ENCODE measurements at places on chromosomes 12 and 14. TPM values are rescaled to one million over a fixed set of nuclear protein-coding genes. Genes with fewer than 3 reads are reported as not detected.

OR4K14 gene
- total RNA-seq, result not detected

ENTPD5 gene
- 17.1 TPM for total RNA-seq

OLR1 gene
- 6.2 TPM for total RNA-seq

CLEC9A gene
- not detected for total RNA-seq

DPPA3 gene
- total RNA-seq, result not detected

SCFD1 gene
- total RNA-seq, result 84.7 TPM

ARHGDIB gene
- 136 TPM for total RNA-seq

MSI1 gene
- 0.58 TPM for total RNA-seq

SLC38A2 gene
- 248 TPM for total RNA-seq

KCNC2 gene
- not detected for total RNA-seq

IL31 gene
- total RNA-seq, result not detected

PNMA1 gene
- 49.3 TPM for total RNA-seq

DPF3 gene
- total RNA-seq, result 0.64 TPM

IKZF4 gene
- total RNA-seq, result 25.8 TPM

RPL10L gene
- total RNA-seq, result not detected

WNT1 gene
- not detected for total RNA-seq

TMPRSS12 gene
- not detected for total RNA-seq

PIP4P1 gene
- total RNA-seq, result 28.0 TPM

SPTB gene
- total RNA-seq, result 0.67 TPM

EFS gene
- 15.5 TPM for total RNA-seq

RNASE9 gene
- not detected for total RNA-seq

TMEM63C gene
- 0.51 TPM for total RNA-seq

EMP1 gene
- 1,519 TPM for total RNA-seq

KRT2 gene
- not detected for total RNA-seq

KLRG1 gene
- total RNA-seq, result 7.7 TPM

PMCH gene
- total RNA-seq, result not detected

KRT78 gene
- total RNA-seq, result not detected

NDUFB1 gene
- 119 TPM for total RNA-seq

MUCL1 gene
- not detected for total RNA-seq

RPS29 gene
- 1,006 TPM for total RNA-seq

FAR2 gene
- 14.2 TPM for total RNA-seq

NFE2 gene
- total RNA-seq, result 4.9 TPM

LMNTD1 gene
- total RNA-seq, result not detected

C14orf39 gene
- 0.10 TPM for total RNA-seq

CD163L1 gene
- total RNA-seq, result 16.7 TPM

NUDT4 gene
- 119 TPM for total RNA-seq

SLCO1B1 gene
- not detected for total RNA-seq

HOXC13 gene
- not detected for total RNA-seq

ENO2 gene
- 5.3 TPM for total RNA-seq

OASL gene
- 8.1 TPM for total RNA-seq

SLC41A2 gene
- 36.5 TPM for total RNA-seq

TAS2R42 gene
- total RNA-seq, result not detected

HHIPL1 gene
- total RNA-seq, result 3.8 TPM
